ENCODE measurements at places on chromosomes 2 and 18.

- no peak for DNase-seq
Measured at GRCh38 chr2:101732199-101732598, 34.7 kb downstream of the MAP4K4 start.

GRCh38 chr2:85104228-85104627, 29.0 kb upstream of the TCF7L1 start:
- peak; percentile 18 for DNase-seq

DNA sequence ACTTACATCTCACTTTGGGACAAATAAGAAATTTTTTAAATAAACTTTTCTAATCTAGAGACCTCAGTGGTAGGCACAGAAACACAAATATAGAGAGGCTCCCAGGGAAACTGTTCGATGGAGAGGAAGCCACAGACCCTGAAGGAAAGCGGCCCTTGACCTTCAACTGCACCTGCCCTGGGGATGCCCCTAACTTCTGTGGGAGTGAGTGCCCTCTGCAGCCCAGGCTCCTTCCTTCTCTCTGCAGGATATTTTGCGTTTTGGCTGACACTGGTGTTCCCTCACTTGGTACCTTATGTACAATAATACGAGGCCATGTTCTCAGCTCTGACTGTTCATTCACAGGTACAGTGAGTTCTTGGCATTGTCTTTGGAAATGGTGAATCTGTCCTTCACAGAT, 64.8 kb upstream of the MAL start:
- DNase-seq = no peak

- no peak for DNase-seq
Measured at GRCh38 chr2:120736202-120736623, 545 bp downstream of the GLI2 start.

DNA sequence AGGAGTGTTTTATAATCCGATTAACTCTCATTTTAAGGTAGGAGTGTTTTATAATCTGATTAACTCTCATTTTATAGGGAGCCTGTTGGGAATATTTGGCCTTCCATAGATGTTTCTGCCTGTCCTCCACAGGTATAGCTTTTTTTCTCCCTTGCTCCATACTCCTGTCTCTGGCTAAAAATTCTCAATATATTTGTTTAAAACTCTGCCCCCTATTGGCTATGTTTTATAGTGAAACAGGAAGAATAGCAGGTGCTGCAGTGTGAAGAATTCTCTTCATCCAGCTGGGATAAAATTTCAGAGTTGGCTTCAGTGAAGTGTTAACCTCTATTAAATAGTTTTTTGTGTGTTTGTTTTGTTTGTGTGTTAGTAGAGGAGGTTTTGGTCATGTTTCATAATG, 1046.0 kb upstream of the TMEFF2 start:
- no peak for DNase-seq

- DNase-seq = peak; percentile 53
Measured at GRCh38 chr2:62475172-62476011, 30.6 kb downstream of the TMEM17 start.

DNA sequence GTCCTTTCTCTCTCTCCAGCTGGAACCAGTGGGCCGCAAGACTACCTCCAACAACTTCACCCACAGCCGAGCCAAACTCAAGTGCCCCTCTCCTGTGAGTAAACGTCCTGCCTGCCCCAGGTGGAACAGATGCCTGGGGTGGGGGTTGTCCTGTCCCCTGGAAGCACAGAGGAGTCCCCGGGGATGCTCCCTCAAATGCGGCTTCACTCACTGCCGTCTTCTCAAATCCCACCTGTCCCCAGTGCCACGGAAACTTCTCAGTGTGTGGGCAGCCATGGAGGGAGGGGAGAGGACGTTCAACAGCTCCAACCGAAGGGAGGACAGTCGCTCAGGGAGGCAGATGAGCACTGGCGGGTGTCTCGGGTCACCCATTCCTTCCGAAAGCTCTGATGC, 110.7 kb upstream of the PPP1CB start:
- DNase-seq = no peak

DNA sequence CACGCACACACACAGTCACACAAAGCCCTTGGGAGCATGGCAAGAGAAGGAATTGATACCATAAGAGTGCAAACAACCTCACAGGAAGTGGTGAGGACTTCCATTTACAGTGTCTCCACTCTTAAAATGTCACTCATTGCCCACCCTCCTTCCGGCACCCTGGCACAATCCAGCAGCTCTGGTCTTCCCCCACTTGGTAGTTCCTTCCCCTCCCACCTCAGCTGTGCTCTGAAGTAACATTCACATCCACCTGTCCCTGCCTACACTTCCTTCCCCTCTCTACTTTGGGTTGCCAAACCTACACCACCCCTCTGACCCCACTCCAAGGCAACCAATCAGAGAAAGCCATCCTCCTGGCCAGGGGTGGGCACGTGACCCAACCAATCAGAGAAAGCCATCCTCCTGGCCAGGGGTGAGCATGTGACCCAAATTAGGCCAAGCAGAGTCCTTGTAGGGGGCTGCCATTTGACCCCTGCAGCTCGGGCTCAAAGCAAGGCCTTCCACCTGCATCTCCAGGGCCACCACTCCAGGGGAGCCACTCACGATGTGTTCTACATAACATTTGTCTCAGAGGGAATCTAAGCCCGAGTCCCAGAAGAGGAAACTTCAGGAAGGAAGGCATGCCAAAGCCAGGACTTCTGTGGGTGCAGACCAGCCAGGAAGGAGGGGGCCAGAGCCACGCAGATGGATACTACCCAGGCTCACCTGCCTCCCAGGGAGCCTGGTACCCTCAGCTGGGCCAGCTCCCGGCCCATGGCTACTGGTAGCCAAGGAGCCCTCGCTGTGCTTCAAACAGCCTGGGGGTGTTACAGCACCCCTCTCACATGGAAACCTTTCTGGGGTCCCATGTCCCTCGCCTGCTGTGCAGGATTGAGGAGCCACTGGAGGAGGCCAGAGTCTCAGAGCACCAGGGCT, 21.2 kb downstream of the CYP26B1 start:
- DNase-seq = no peak

DNA sequence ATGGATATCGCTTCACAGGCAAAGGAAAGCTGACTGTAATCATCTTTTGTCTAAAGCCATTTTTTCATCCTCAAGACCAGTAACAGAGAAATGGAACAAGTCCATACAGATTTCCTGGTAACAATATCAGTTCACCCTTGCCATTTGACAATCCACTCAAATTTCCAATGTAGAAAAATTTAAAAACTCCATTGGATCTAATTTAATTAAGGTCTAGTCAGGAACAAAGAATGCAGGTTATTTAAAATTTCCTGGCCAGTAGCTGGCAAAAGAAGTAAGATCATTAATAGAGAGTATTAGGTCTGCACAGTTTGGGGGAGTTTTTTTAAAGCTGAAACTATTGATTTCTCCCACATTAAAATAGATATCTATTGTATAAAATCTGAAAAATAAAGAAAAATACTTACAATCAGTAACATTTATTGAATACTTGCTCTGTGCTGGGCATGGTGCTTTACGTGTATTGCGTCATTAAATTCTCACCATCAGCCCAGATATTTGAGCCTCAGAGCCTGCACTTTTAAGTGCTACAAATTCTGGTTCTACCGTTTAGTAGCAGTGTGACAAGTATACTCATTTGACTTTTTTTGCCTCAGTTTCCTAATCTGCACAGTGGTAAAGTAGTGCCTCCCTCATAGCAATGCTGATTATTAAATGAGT, 41.8 kb downstream of the SMARCAL1 start:
- DNase-seq = no peak

- no peak for DNase-seq
Measured at GRCh38 chr2:168171059-168171762, 76.2 kb downstream of the STK39 start.

DNA sequence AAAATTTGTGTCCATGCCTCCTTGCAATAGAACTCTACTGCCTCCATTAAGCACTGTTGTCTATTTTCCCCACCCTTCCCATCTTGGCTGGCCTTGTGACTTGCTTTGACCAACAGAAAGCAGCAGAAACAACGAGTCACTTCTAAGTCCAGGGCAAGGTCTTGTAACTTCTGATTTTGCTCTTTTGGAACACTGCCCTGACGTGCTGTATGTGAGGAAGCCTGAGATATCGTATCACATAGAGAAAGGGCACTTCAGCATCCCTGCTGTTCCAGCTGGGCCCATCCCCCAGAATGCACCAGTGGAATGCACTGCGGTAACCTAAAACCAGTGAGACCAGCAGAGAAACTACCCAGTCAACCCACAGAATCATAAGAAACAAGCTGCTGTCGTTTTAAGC, 28.1 kb downstream of the NCKAP1 start:
- no peak for DNase-seq

DNA sequence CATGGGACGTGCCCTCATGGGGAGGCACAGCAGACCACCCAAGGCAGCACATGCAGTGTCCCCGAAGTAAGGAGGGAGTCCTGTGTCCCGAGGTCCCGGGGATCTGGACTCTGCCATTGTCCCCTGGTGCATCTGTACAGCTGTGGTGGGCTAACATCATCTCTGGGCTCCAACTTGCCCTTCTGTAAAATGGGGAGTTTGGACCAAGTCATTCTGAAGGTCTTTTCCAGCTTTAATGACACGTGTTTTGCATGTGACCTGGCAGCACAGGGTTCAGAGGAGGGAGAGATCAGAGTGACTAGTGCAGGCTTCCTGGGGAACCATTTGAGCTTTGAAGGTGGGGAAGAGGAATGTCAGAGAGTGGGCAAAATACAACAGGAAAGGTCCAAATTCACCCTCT, 21.5 kb downstream of the ITM2C start:
- no peak for DNase-seq

DNA sequence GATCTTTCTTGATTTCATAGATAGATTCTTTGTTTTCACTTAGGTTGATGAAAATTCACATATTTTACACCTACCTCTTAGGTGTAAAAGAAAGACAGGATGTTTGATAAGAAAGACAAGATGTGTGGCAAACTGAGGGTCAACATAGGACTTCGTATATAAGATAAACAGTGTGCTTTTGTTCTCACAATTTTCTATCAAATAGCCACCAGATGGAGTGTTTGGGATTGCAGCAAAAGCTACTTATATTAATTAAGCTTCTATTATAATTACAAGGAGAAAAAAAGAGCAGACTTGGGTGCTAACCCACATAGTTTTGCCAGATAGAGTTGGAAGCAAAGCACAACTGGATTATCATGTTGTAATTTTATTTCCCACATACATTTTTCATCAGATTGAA, 232.9 kb downstream of the CDH7 start:
- DNase-seq = no peak

DNA sequence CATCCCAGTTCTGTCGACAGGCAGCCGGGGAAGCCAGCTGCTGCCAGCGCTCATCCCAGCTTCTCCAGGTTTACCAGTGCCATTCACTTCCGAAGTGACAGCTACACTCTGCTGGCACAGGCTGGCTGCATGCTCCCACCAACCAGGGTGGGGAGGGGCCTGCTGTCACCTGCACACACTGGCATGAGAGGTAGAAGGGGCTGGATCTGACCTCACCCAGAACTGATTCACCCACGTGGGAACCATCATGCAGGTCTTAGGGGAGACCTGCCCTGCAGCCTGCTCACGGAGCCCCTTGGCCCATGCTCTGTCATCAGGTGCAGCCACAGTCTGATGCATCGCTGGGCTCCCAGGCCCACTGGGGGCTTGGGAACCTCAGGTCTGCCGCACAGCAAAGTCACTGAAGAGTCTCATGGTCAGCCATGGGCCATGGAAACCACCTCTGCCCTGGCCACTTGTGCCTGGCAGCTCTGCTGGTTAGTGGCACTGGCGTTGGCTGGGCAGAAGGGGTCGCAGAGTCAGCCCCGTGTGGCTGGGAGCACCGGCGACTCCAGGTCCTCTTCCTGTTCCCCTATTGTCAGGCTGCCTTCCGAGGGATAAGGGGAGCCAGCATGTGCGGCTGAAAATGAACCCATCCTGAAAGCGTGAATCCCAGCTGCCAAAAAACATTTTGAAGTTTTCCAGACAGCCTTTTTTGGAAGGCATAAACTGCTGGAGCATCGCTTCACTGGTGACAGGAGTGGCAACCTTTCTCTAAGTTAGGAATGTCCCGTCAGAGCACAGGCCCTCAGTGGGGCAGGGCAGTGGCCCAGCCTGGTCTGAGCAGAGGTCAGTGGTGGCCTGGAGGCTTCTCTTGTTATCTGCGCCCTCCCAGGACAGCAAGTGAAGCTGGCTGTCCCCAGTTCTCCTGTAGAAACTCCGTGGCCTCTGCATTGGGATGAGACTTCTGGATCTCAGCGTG, 157.8 kb downstream of the SEPTIN10 start:
- no peak for DNase-seq

GRCh38 chr18:71370671-71371445, 1082.0 kb downstream of the SOCS6 start:
- DNase-seq = no peak

DNA sequence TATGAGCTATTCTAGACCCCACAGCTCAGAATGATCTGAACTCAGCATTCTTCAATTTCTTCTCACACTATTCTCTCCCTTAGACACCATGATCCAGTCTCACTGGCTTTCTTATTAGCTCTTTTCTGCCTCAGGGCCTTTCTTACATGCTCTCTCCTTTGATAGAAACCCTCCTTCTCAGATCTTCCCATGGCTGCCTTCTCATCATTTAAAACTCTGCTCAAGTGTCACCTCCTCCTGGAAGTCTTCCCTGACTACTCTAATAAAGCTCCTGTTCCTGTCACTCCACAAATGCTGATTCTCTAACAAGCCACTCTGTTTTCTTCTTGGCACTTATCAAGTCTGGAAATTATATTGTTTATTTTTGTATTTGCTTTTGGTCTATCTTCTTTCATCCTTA, 131.1 kb downstream of the HNMT start:
- DNase-seq = no peak

DNA sequence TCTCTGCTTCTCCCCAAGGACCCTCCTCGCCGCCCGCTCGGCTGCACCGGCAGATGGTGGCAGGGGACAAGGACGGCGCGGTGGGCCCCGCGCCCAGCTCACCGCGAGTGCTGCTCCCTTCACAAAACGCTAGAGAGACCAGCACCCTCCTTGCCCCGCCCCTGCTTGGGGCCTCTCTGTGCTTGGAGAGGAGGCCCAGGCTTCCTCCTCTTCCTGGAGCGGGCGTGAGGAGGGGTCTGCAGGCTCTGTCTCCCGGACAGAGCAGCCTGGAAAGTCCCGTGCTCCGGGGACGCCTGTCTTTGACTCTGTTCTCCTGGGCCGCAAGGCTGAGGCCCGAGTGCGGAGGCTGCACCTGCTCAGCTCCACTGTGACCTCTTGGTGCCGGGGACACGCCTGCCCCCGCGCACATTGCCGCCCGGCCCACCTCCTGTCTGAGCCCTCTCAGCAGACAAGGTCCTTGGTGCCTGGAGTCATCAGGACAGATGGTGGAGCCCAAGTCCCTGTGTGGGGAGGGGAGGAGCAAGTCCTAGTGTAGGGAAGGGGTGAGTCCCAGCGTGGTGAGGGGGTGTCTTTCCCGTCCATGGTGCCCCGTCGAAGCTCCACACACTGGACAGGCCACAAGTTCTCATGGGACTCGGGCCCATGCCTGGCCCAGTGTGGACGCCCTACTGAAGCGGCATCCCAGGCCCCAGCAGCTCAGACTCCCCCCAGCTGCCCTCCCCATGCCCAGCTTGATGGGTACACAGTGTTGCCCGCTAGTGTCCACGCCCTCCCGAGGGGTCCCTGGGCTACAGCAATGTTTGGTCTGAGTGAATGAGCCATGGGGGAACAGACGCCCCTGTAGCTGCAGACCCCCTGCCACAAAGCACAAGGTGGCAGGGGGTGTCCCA, 33.8 kb downstream of the RTP5 start:
- no peak for DNase-seq

All from immature natural killer cell (primary cell).